Activated naive CD4-positive, alpha-beta T cell treated with anti-CD3 and anti-CD28 coated beads, Interleukin-2, amount 10 ng/mL, durations not matched to agents 7 days and 5 days (primary cell): ENCODE measurements at places on chromosomes 6 and 20.
A peak's percentile ranks its signal among the peaks of the same experiment; 100 is the strongest.

DNA sequence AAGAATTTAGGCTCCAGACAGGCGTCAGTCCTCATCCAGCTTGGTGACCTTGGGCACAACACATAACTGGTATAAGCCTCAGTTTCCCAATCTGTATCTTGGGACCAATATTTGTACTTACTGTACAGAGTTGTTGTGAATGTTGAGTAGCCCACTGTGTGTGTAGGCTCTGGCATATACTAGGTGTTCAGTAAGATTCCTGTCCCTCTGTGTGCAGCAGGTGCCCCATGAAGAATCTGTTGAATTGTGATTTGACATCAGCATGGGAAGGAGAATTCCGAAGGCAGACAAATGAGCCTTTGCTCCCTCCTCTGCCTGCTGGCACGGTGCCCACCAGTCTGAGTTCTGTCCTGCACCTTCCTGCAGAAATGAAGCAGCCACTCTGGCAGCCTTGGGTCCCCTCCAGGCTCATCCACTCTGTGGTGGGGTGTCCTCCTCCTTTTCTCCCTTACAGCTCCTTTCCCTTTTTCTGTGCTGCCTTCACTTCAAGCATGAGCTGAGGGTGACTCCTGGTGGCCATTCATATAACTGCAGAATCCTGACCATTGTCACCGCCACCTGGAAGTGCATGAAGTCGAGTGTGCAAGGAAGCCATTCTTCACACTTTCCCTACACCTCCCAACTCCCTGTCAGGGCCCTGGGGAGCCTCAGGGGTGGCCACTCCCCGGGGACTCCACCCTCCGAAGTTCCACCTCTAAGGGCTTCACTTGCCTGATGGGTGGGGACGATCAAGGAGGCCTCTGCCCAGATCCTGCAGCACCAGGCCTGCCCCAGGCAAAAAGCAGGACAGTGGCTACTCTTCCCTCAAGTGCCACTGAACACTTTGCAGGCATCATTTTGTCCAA, 48.2 kb downstream of the MRPL14 start:
- peak; percentile 81 for DNase-seq

GRCh38 chr20:13613917-13614316, 24.8 kb downstream of the TASP1 start:
- DNase-seq = no peak

DNA sequence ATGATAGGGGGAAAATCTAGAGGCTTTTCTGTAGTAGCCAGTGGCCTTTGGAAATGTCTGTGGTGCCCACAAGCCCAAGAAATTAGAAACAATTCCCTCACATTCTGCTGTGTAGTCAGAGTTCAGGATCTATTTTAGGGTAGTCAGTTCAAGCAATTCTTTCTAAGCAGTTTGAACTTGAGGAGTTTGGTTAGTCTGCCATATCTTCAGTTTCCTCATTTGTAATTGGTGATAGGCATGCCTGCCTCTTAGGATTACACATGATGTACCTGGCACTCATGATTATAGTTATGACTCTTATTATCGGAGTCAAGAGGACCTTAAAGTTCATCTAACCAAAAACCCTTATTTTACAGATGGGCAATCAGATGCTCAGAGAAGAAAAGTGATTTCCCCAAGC, 21.2 kb upstream of the MEP1A start:
- no peak for DNase-seq

DNA sequence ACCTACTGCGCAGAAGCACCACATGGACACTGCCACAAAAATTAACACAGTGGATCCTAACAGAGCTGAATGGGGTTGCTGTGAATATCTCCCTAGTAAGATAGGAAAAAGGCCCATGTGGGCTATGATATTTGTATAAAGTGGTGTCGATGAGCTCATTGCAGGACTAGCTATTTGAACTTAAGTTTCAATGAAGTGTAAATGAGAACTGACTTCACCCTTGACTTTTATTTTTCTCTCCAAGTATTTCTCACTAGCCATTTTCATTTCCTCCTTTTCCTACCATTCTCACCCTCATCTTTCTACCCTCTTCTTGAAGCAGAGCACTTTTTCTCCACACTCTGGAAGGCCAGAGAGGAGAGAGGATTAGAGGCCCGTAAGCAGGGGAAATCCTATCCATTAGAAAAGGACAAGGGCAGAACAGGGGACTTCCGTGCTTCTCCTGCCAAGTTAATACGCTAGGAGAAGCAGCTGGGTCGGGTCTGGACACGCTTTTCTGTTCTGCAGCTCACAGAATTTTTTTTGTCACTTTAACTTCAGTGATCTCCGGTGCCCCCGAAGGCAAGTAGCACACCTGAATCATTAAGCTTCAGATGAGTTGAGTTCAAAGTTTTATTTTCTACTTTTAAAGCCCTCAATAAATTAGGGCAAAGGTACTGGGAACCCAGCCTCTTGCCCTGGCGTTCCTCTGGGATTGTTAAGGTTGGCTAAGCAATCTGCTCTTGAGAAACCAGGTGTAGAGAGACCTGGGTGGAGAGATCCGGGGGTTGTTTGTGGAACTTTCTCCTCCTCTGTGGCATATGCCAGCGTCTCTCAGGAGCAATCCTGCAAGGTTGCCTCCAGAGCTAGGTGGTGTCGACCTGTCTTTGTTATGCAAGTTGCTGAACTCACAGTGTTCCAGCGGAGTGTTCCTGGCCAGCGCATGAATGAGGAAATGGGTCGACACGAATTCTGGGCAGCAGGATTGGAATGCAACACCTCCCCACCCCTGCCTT, 56.2 kb upstream of the ARID1B start:
- no peak for DNase-seq

- DNase-seq = no peak
These were observed 295.4 kb downstream of the TFAP2C start for GRCh38 chr20:56924292-56925081.

DNA sequence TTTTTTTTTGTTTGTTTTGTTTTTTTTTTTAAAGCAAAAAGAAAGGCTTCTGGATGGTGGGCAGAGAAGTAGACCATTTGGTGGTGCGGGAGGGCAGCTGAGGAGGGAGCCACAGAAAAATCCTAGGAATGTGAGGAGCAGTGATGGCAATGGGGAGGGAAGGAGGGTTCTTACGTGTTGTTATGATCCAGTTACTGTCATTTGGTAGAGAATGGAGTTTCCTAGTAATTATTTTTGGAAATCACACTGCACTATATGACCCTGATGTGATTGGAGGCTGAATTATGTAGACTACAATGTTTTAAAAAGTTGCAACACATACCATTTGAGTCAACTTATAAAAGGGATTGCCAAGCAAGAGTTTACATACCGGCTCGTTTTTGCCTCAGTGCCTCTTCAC, 22.1 kb downstream of the ADGRF5 start:
- DNase-seq = no peak

DNA sequence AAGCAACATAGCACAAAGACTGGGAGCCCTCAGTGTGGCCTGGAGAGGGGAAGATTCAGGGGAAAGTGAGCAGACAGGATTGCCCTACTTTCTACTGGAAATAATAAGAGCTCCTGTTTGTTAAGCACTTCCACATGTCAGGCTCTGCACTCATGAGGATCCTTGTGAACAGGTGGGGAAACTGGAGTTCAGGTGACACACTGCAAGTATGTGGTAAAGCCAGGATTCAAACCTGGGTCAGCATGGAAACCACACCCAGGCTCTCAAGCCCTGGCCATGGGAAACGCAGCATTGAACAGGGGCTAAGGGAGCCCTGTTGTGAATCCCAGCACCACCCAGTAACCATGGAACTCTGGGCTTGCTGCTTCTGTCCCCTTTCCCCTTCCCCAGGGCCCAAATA, 42.8 kb upstream of the ID1 start:
- no peak for DNase-seq

DNA sequence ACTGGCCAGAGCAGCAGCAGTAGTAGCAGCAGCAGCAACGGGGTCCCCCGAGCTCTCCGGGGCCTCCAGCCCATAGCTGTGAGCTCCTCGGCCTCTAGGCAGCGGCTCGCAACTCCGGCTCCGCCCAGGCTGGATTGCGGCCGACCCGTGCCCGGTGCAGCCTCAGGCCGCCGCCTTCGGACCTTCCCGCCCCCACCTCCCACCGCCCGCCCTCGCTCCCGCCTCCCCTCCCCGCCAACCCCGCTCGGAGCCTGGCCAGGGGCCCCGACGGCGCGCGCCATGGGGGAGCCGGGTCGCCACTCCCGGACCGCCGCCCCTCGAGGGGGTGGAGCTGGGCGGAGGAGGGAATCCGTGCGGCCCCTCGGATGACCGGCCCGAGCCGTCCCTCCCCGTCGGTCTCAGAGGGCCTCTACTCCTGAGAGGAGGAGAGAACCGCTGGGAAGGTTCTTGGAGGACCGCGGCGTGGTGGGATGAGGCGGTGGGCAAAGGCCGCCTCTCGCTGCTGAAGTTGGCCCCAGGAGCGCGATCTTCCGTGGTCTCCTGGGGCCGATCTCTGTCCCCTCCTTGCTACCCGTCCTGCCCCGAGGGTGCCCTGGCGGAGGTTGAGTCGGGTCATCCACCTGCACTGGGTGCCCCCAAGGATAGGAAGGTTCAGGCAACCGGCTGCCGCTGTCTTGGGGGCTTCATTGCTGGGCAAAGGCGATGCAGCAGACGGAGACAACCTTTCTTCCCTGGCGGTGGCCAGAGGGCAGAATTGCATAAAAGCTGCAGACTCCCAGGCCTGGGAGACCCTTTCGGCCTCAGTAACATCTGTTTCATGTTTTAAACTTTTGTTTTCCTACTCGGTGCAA, at the start of gene ADAM33:
TSS of gene ADAM33 (minus strand) at position 80 of the 851 bp plus-strand sequence. CDS start at position 74, 6 bp downstream.
- no peak for DNase-seq

DNA sequence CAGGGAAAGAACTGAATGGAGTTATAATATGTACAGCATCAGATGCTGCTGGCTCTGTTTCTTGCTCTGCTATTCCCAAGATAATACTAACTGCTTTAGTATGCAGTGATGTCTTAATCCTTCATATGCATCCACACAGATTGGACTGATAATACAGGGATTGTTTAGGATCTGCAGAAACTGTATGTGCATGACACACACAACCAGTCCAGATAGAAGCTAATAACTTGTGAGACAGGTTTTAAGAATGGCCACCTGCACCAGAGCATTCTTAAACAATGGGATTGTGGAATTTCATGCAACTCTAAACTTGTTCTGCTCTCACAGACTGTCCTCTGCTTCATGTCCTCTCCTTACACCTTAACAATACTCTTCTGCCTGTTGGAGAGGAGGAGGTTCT, 90.9 kb downstream of the SPTLC3 start:
- DNase-seq = no peak

- no peak for DNase-seq
These were observed 224.3 kb downstream of the UBE3D start for GRCh38 chr6:82841309-82841708.

- no peak for DNase-seq
These were observed 109.1 kb downstream of the MAN1A1 start for GRCh38 chr6:119240257-119241110.

- no peak for DNase-seq
These were observed 123.8 kb upstream of the TMEM170B start for GRCh38 chr6:11413728-11414127.

DNA sequence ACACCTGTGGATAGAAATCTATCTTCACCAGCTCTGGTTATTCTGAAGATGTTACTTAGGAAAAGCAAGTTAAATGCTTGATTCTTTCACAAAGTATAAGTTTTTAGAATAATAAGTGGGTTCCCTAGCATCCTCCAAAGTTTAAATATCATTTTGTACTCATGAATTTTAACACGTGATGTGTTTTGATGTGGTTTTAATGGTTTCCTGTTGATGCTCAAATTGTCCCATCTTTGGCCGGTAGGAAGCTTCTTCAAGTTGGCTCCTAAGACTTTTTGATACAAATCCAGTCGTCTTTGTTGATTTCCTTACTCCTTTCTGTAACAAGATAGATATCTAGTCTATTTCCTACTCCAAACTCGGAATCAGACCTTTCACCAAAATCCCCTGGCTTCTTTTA, 94.5 kb upstream of the STXBP5 start:
- DNase-seq = no peak

DNA sequence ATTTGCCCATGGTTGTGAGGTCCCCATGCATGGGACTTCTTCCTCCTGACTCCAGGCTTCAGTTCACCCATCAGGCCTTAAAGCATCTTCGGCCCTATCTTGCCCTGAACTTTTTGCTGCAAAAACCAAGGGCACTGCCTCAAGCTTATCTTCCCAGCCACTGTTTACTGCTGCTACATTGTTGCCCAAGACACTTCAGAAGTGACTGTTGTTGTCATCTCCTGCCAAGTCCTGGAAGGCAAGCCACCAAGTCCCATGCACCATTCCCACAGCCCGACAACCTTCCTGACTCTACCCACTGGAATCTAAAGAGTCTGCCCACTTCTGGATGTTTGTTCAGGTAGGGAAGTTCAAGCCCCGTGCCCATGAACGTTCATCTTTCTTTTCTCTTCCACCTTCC, 12.4 kb downstream of the BANF2 start:
- DNase-seq = no peak

DNA sequence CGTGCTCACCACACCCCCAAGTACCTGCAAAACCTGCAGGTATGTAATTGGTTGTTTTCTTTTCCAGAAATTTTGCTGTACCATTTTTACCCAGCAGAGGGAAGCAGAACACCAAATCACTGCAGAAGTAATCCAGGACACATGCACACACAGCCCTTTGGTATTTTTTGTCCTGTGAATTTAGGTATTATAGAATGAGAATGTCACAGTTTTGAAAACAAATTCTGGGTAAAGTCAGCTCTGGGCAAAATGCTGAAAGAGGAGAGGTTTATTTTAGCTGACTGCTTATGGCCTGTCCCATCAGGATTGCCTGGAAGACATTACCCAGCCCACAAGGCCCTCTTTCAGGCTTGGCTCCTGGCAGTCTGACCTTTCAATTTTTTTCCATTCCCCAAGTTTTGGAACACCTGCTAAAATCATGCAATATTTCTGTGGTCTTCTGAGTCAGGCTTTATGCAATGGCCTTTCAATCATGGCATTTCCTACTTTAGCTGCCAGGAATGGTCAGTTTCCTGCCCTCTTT, 3.5 kb upstream of the EFHC1 start:
- DNase-seq = peak; percentile 43

GRCh38 chr20:49823152-49823847, 10.7 kb downstream of the SLC9A8 start:
- no peak for DNase-seq

DNA sequence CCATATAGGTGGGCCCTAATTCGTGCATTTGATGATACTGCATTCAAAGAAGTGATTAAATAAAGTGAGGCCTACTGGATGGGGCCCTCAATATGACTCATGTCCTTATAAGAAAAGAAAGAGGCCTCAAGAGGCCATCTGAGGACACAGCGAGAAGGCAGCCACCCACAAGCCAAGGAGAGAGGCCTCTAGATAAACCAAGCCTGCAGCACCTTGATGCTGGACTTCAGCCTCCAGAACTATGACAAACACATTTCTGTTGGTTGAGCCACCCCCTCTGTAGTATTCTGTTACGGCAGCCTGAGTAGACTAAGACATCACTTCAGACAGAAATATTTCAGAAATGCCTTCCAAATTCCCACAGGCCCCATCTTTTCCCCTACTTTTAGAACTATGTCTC, 82.5 kb upstream of the PLEKHG1 start:
- no peak for DNase-seq

- peak; percentile 62 for DNase-seq
These were observed 86.4 kb upstream of the CLDN20 start for GRCh38 chr6:155177363-155177961.

DNA sequence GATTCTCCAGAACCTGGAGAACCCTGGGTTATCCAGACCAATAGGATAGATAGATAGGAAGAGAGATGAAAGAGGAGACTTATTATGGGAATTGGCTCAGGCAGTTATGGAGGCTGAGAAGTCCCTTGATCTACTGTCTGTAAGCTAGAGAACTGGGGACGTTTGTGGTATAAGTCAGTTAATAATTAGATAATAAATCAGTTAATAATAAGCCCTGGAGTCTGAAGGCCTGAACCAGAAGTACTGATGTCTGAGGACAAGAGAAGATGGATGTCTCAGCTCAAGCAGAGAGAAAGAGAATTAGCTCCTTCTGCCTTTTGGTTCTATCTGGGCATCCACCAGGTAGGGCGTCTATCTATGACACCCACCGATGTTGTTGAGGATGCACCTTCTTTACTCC, 72.9 kb upstream of the SLC22A23 start:
- DNase-seq = no peak
